Stimulated activated CD8-positive, alpha-beta memory T cell treated with anti-CD3 and anti-CD28 coated beads, Interleukin-15, amount 100 ng/mL, for 4 hours (primary cell): ENCODE measurements at places on chromosomes 12 and 14.
A peak's percentile ranks its signal among the peaks of the same experiment; 100 is the strongest.

GRCh38 chr12:93526786-93527428 is 45.6 kb upstream of the SOCS2 start:
- DNase-seq: no peak

DNA sequence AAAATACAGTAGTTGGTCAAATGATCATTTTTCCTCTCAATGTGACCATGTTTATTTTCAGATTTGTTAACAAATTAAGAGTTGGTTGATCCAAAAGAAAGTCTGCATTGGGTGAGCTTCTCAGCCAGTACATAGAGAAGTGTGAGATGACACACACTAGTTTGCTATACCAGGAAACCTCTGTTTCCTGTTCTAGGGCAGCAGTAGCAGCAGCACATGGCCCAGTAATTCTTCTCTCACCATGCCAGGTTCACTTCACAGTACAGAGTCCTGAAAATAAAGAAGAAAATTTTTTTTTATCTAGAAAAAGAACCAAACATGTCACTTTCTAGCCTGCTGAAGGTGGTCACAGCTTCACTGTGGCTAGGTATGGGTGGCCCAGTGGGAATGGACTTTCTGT is 250.2 kb upstream of the OR4E1 start:
- no peak for DNase-seq

DNA sequence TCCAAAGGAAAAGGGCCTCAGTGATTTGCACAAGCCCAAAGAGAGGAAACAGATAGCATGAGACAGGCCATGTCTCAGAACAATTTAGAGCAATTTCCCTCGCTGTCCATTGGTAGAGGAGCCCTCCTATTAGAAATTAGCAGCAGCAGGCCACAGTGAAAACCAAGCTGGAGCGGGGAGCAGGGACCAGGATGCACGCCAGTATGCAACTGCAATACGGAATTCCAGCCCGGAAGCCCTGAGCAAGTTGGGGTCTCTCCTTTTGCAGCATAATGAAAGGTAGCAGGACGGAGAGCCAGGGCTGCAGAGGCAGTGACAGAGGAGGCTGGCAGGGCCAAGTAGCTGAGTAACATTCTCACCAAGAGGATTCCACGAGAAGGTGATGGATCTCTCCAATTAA is 84.9 kb upstream of the CLMN start:
- DNase-seq: no peak

- no peak for DNase-seq
Measured at GRCh38 chr12:53182903-53183302, 2.2 kb upstream of the CSAD start.

GRCh38 chr12:128617304-128617833 is 206.4 kb downstream of the SLC15A4 start:
- no peak for DNase-seq

DNA sequence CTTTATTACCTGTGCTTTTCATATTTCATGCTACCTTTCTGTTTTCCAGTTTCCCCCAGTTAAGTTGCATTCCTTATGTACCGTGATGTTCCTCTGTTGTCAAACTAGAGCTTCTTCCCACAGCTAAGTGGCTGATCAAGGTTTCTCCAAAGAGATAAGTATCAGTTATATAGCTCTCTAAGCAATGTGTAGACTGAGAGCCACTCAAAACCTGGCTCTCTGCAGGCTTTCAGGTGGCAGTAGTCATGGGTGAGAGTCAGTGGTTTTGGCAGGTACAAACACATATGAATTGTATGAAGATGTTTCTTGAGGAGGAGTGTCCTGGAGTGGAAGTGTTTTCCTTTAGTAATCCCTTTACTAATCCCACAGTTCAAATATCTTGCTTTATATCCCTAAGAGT is 28.4 kb downstream of the TXNRD1 start:
- no peak for DNase-seq

DNA sequence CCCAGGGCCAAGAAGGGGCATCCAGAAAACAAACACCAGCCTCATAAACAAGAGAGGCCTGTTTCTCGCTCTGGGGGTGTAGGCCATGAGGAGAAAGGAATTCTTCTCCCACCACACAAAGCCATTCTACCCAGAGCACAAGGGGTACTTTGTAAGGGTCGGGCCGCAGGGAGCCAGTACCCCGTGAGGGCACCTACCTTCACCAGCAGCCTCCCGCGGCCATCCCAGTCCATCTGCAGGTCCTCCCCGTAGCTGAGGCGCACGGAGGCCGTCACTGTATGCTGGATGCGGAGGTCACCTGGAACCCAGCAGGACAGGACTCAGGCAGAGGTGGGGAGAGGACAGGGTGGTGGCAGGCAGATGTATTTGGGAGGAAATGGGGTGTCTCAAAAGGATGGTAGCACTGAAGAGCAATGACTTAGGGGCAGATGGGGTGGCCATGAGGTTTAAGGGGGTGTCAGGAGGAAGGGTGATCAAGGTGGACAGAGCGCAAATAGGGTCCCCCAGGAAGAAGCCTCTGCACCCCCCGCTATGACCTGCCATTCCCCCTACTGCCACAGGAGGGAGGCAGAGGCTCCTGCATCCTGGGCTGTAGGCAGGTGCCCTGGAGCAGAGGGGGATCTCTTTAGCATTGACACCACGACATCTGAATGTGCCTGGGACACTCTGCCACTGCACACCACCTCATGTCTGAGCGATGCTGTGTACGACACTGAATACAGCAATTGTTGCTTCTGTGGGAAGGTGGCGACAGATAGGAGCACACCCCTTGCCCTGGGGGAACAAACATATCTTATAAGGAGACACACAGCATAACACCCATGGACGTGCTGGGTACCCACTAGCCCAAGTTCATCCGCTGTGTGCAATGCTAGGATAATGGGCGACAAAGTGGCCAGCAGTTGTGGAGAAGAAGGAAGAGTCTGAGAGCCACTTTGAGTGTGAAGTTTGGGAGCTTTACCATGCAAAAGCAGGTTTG is 61.4 kb downstream of the VWF start:
- DNase-seq: peak; percentile 17

GRCh38 chr14:74980731-74981461 is 21.8 kb upstream of the EIF2B2 start:
- no peak for DNase-seq

GRCh38 chr12:45933504-45933903 is 56.9 kb downstream of the SCAF11 start:
- no peak for DNase-seq

DNA sequence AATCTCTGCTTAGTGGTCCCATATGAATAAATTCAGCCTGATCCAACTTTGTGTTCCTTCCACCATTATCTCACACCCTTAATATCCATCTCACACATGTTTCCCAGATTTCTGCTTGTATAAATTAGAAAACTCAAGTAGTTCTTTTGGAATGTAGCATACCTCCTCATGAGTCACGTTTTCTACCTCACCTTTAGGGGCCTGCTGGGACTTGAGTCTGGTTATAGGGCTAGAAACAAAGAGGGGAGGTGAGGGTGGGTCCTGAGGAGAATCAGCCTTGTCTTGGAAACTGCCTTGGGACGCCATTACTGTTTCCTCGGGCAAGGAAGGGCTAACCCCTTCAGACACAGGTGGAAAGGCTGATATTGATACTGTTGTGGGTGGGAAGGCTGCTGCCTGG is 51.1 kb downstream of the EMP1 start:
- no peak for DNase-seq

DNA sequence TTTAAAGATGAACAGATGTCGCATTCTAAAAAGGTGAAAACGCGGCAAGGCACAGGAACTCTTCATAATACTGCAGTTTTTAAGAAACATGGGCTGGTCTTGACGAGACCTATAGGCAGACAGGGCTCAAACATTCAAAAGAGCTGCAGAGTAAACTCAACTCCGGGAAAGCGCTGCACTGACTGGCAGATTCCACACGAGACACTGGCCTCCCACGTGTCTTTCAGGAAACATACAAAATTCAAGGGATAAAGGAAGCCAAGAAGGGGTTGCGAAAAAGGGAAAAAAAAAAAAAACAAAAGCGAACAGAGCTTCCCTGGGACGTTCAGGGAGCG is 614 bp upstream of the ARF6 start:
- no peak for DNase-seq

GRCh38 chr12:12508612-12509011 is 54.1 kb downstream of the DUSP16 start:
- no peak for DNase-seq

DNA sequence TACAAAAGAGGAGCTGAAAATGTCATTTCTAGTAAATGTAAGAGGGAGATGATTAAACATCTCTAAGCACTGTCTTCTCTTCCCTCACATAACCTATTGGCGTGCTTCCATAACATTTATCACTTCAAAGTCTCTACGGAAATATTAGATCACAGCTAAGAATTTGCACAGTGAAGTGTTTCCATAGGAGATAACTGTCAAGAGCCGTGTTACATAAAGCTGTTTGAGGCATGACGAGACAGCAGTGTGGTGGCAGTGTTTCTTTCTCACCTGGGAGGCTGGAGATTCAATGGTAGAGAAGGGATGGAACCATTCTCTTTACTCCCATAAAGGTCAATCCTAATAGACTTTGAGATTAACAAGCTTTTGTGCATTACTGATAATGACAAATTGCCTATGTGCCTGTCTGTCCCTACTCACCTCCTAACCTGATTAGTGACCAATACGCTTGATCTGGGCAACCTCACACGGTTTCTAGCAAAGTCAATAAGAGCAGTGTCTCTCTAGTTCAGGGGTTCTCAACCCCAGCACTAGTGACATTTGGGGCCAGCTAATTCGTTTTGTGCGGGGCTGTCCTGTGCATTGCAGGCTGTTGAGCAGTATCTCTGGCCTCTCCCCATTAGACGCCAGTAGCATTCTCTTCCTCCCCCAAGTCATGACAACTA is 35.3 kb downstream of the FBXW8 start:
- DNase-seq: no peak

DNA sequence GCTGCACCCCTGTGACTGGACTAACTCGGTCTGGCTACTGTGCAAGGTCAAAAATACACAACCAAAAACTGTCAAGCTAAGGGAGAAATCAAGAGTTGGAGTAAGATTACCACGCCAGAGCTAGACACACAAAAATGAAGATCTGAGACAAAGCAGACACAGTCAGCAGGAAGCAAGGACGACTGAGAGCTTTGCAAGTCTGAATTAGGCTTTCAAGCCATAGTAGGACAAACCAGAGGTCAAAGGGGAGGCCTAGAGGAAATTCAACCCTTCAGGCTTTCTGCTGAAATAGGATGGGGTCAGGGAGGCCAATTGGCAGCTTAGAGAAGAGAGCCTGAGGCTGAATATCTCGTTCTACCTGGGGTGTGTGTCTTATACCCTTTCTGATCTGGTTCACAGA is 117.3 kb downstream of the LLPH start:
- no peak for DNase-seq

DNA sequence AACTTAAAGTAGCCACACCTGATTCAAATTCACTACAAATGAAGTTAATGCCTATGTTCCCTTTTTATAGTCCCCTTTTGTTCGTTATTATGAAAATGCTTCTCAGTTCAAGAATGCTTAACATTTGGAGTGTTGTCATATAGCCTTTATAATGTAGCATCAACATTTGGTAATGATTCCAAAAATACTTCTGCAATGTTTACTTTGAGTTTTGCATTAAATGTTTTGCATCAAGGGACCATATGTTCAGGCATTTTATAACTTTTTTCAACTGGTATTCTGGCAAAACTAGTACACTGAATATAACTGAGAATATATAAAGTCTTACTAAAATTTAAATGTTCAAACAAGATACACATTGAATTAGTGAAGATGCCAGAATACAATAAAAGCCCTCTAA is 209.6 kb upstream of the SLC16A7 start:
- DNase-seq: no peak

GRCh38 chr12:38389614-38390013 is 73.0 kb downstream of the ALG10B start:
- DNase-seq: no peak

GRCh38 chr12:121209221-121209620 is 708 bp upstream of the P2RX4 start:
- DNase-seq: no peak

DNA sequence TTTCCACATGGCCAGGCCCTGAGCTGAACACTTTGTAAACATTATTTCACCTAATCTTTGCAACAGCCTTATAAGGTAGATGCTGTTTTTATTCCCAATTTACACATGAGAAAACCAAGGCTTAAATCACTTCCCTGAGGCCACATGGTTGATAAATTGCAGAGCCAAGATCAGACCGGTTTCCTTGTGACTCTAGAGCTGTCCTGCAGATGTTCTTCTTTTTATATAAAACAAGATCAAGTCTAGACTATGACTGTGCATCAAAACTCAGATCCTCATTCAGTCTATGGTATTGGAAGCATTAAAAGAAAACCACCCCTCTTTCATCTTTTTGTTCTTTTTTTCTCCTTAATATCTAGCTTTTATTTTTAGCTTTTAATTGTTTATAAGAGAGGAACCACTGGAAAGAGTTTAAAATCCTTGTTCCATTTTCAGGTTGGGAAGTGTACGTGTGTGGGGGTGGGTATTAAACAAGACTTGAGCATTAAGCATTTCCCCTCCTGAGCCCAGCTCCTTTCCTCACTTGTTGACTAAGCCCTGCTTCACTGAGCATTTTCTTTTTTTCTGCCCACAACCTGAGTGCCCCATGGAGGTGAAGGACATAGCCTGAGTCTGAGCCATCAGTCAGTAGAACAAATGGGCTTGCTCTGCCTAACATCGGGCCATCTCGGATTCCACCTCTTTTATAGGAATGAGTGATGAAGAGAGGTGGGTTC is 45.4 kb downstream of the GPATCH2L start:
- no peak for DNase-seq

DNA sequence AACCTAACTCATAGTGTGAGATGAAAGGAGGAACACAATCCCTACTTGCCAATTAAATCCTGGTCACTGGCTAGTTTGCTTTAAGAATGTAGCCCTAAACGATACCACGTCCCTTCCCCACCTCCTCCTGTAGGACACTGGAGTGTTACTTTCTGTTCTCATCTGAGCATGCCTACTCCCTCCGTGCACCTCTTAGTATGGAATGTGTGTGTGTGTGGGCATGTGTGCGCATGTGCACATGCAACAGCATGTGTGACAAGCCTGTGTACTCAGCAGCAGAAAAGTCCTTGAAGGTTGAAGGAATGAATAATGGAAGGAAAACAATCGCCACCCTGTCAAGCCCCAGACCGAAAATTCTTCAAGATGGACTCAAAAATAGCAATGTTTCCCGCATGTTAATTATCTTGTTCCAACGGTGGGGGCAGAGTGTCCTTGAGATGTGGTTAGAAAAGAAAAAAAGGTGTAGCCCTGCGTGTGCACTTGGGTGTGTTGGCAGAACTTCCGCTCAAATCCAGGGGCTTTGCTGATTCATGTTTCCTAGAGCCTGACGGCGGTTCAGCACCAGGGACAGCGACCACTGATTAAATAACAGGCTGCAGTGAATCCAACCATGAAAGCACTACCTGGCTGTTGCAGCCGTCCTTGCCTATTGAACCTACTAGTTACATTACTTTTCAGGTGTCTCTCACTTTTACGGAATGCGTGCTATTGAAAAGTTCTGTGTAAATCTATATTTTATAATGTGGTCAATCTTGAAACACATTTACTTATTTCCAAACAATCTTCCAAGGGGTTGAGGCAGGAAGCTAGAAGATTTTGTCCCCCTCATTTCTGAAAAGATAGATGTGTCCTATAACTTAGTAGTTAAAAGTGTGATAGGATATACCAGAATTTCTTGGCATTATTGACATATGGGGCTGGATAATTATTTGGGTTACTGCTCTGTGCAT is 79.8 kb downstream of the SRRM4 start:
- DNase-seq: no peak

- no peak for DNase-seq
Measured at GRCh38 chr12:104969343-104969742, 11.3 kb upstream of the SLC41A2 start.
